Liver (tissue), 10 donors: ENCODE measurements at places on chromosomes 12 and 14. TPM values are rescaled to one million over a fixed set of nuclear protein-coding genes. Genes with fewer than 3 reads are reported as not detected.

TPH2 gene
- not detected for total RNA-seq

OTX2 gene
- not detected for total RNA-seq

GRCh38 chr14:103544388-103545218 is 15.6 kb downstream of the TRMT61A start:
- no peaks in the 10 kb centered on the region for H3K27me3 ChIP-seq
- no peaks in the 10 kb centered on the region for H3K4me1 ChIP-seq
- DNase-seq = no peak
- no peaks in the 10 kb centered on the region for H3K36me3 ChIP-seq
- H3K27ac ChIP-seq = no peak overlapping the region

- DNase-seq = no peak
- no peaks in the 10 kb centered on the region for H3K27me3 ChIP-seq
- no peaks in the 10 kb centered on the region for H3K4me1 ChIP-seq
Measured at GRCh38 chr12:75270157-75270556, 60.0 kb downstream of the CAPS2 start.

GRCh38 chr12:108575199-108575912 is 13.0 kb downstream of the ISCU start:
- no peaks in the 10 kb centered on the region for H3K36me3 ChIP-seq
- DNase-seq = no peak

DNA sequence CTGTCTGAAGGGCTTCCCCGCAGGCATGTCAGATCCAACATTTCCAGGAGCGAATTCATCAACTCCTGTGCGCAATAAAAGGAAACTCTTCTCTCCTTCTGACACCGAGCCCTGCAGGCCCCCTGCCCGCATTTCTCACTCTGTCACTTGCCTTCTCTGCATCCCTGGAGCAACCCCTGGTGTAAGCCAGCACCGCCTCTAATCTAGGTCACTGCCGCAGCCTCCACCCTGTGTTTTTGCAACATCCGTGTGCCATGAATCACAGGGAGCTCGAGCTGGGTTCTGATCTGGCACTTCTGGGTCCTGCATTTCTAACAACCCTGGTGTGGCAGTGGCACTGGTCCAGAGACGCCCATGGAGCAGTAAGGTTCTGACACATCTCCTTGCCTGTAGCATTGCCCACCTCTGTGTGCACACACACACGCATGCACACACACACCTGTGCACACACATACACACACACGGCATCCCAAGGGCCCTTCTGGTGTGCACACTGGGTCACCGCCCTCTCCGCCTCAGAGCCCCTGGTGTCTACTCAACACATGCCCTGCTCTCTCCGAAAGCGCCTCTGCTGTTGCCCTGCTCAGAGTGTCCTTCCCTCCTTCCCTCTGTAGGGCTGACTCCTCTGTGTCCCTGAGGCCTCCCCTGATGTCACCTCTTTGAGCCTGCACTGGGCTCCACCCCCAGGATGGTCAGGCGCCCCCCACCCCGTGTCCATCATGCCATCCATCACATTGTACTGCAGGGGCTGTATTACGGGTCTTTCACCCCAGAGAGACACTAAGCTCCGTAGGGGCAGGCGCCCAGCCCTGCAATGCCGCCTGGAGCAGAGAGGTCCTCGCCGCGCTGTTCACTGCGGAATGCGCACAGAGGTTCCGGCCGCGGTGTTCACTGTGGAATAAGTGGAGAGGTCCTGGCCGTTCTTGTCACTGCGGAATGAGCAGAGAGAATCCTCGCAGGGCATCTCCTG is 111.4 kb upstream of the SFSWAP start:
- H3K27ac ChIP-seq = no peak overlapping the region
- no peak for DNase-seq
- H3K27me3 ChIP-seq = no peaks in the 10 kb centered on the region
- no peaks in the 10 kb centered on the region for H3K4me1 ChIP-seq
- H3K36me3 ChIP-seq = no peaks in the 10 kb centered on the region
- no peak overlapping the region for H3K4me3 ChIP-seq

DNA sequence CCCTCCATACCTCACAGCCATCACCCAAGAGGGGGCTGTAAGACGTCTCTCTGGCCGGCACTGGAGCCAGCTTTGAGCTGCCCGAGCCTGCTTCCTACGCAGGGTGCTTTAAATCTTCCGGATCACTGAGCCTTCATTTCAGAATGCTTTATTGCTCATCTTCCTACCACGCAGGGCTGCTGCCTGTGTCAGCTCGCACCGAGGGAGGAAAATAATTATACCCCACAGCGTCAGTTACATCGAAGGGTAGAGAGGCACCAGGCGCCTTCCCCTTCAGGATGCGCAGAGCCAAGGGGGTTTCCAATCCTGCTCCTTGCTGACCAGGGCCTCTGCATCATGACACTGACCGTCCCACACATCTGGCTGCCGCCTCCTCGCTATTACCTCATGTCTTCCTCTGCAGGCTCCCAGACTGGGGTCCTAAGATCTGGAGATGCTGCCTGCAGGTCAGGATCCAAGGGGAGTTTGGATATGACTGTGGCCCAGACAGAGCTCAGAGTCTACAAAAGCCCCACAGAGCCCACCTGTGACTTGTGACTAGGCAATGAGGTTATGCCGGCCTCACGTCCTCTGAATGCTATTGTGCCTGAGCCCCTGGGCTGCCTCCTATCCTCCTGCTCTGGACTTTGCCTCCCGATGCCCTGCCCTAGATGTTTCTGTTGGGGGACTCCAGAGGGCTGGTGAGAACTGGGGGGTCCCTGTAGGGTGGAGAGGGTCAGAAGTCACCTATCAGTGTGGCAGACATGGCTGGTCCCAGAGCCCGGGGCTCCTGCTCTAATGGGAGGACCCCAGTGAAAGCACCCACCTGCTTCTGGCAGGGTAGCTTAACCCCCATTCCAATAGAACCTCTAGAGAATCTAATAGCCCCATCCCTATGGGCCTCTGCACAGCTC is 220.3 kb upstream of the RTL1 start:
- no peaks in the 10 kb centered on the region for H3K36me3 ChIP-seq
- H3K27me3 ChIP-seq = no peaks in the 10 kb centered on the region
- H3K4me3 ChIP-seq = no peak overlapping the region
- H3K4me1 ChIP-seq = no peaks in the 10 kb centered on the region
- no peak overlapping the region for H3K27ac ChIP-seq
- DNase-seq = peak; percentile 29

- no peaks in the 10 kb centered on the region for H3K4me1 ChIP-seq
- H3K4me3 ChIP-seq = no peak overlapping the region
- peaks cover 27% of the 10 kb centered on the region for H3K27me3 ChIP-seq
- H3K27ac ChIP-seq = no peak overlapping the region
- DNase-seq = no peak
Measured at GRCh38 chr12:53948650-53949593, 5.8 kb upstream of the HOXC12 start.

RPS26 gene
- 62.2 TPM for total RNA-seq

DNA sequence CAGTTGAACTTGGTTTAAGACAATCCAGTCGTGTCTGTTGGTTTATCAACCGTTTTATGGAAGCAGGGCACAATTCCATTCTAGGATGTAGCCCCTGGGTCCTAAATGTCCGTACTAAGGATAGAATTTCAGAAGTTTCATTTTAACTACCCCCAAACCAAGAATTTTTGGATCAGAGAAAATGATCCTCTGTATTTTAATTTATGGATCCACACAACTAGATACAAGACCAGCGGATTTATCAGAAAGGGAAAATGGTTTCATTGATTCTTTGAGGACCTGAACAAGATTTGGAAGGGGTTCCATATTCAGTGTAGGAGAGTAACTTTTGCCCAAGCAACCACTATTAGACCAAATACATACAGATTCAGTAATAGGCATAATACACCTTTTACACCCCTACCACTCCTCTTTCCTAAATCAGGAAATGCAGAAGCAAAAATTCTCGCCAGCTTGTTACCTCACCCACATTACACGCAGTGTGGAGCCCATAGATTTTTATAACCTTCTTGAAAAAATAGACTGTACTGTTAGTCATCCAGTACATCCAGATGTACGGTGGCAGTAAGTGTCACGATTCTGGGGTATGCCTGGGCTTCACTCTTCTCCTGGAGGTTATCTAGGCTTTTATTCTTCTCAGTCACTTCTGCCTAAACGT is 1.4 kb upstream of the FBXL14 start:
- peaks cover 29% of the 10 kb centered on the region for H3K4me1 ChIP-seq
- peak overlapping the region; percentile 94 for H3K27ac ChIP-seq
- no peaks in the 10 kb centered on the region for H3K36me3 ChIP-seq
- H3K4me3 ChIP-seq = no peak overlapping the region

ETV6 gene
- total RNA-seq = 6.2 TPM

GRCh38 chr12:62533755-62534107 is 67.1 kb downstream of the MON2 start:
- no peak overlapping the region for H3K4me3 ChIP-seq
- peak overlapping the region; percentile 88 for H3K27ac ChIP-seq
- no peaks in the 10 kb centered on the region for H3K27me3 ChIP-seq
- H3K36me3 ChIP-seq = peaks cover 5% of the 10 kb centered on the region
- peaks cover 18% of the 10 kb centered on the region for H3K4me1 ChIP-seq

DNA sequence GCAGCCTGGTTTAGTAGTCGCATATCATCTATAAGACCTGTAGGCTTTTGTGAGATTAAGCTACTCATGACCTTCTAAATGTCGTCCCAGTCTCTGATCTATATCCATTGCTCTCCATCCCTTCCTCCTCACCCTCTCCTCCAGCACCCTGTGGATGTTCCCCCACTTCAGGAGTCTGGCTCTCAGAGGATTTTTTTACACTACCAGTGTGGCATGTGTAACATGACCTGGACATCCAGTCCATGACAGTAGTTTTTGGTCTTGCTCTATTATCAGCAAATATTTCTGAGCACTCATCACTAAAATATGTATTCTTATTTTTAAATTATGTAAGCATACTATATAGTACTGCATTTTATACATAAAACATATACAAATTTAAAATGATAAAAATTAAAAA is 142.1 kb downstream of the DYRK2 start:
- H3K27me3 ChIP-seq = no peaks in the 10 kb centered on the region
- H3K4me3 ChIP-seq = no peak overlapping the region
- H3K4me1 ChIP-seq = no peaks in the 10 kb centered on the region
- H3K36me3 ChIP-seq = no peaks in the 10 kb centered on the region
- no peak overlapping the region for H3K27ac ChIP-seq

NEK9 gene
- 35.2 TPM for total RNA-seq

RTL1 gene
- 0.05 TPM for total RNA-seq

DNA sequence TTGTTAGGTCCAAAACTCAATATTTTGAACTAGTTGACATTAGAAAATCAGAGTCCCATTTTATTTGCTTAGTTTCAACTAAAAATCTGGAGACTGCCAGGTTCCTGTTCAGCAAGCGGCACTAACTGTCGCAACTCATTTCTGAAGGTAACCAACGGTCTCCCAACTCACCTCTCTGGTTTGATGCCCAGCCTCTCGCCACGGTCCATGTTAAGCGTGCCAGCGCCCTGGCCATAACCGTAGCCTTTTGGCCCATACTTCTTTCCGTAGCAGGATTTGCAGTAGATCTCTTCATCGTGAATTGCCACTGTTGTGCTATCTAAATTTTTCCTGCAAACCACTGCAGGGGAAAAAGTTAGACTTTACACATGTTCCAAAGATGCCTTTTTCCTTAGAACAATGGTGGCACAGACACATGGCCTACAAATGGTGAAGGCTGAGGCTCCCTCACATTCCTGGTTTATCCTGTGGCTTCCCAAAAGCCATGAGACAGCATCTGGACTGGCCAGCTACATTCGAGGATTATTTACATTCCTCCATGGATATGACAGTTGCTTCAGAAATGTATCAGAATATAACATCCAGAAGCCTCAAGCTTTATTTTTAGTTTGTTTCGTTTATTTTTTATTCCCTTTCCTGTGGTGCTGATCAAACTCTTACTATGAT is 15.7 kb downstream of the CSRP2 start:
- no peak overlapping the region for H3K27ac ChIP-seq
- no peaks in the 10 kb centered on the region for H3K4me1 ChIP-seq
- no peaks in the 10 kb centered on the region for H3K27me3 ChIP-seq
- no peak overlapping the region for H3K4me3 ChIP-seq
- peaks cover 4% of the 10 kb centered on the region for H3K36me3 ChIP-seq

GRCh38 chr12:48873096-48873495 is 7.4 kb upstream of the RND1 start:
- peaks cover under 1% of the 10 kb centered on the region for H3K4me1 ChIP-seq
- no peak for DNase-seq
- H3K4me3 ChIP-seq = no peak overlapping the region
- no peaks in the 10 kb centered on the region for H3K27me3 ChIP-seq
- H3K36me3 ChIP-seq = no peaks in the 10 kb centered on the region
- no peak overlapping the region for H3K27ac ChIP-seq

DICER1 gene
- total RNA-seq = 29.8 TPM

DNA sequence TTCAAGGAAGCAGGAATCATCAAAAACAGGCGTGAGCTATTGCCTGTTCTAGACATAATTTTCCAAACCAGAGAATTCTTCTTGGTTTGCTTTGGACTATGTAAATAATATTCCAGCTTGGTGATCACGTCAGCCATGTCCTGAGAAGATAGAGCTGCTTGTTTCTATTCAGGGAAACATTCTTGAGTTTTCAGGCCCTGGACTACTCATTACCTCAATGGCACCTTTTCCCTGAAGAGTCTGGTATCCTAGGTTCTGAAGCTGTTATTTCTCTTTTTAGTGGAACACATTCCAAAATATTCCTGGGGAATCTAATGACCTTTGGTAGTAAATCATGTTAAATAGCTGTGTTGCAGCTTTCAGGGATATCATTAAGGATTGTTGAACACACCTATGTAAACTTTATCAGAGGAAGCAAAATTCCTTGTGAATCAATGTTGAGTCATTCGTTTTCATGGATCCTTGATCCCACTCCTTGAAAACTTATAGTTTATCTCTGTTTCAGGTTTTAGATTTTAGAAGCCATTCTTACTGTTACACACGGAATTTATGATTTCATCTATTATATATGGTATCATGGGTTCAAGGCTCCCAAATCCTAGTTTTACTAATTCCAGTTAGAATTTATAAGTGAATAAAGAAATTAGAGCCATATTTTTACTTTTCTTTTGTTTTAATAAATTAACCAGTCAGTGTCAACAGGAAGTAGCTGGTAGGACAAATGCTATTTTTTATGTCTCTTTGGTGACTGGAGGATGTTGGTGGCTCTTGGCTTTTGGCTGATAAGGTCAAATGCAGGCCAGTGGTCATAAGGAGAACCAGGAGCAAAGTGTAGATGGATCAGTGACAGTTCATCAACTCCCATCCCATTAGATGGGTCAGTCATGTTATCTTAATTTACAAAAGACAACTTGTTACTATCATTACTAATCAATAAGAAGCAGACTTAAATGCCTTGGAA is 380.1 kb downstream of the ZFP36L1 start:
- no peaks in the 10 kb centered on the region for H3K4me1 ChIP-seq
- DNase-seq = no peak
- H3K36me3 ChIP-seq = no peaks in the 10 kb centered on the region
- no peak overlapping the region for H3K4me3 ChIP-seq
- H3K27me3 ChIP-seq = no peaks in the 10 kb centered on the region
- H3K27ac ChIP-seq = no peak overlapping the region

DNA sequence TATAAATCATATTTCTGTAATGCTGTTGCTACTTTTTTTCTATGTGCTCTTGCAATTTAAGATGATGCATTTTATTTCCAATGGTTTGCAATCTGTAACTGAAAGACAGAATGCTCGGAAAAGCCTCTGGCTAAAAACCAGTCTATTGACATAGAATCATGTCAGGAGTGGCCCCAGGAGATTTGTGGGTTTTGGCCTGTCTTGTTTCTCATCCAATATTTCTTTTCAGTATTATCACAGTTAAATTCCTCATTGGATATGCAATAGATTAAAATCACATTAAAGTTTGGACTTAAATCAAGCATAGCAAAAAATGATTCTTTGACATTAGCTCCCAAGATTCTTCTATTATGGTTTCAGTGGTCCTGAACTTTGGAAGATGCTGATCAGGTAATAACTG is 19.1 kb upstream of the SLC38A2 start:
- no peaks in the 10 kb centered on the region for H3K36me3 ChIP-seq
- no peak for DNase-seq
- peak overlapping the region; percentile 55 for H3K27ac ChIP-seq
- H3K4me3 ChIP-seq = no peak overlapping the region
- no peaks in the 10 kb centered on the region for H3K27me3 ChIP-seq
- peaks cover 20% of the 10 kb centered on the region for H3K4me1 ChIP-seq

DNAJC22 gene
- total RNA-seq = 16.6 TPM
